Activated naive CD4-positive, alpha-beta T cell treated with anti-CD3 and anti-CD28 coated beads, Interleukin-2, amount 50 U/mL, for 72 hours (primary cell): ENCODE measurements at places on chromosomes 2 and 18. TPM values are rescaled to one million over a fixed set of nuclear protein-coding genes. Genes with fewer than 3 reads are reported as not detected.
A peak's percentile ranks its signal among the peaks of the same experiment; 100 is the strongest.

SPATA3 gene
- 0.84 TPM for total RNA-seq

EMILIN2 gene
- 24.4 TPM for total RNA-seq

CFAP65 gene
- total RNA-seq, result not detected

TRIM43 gene
- not detected for total RNA-seq

OTX1 gene
- not detected for total RNA-seq

PLCL1 gene
- total RNA-seq, result 4.9 TPM

UNC50 gene
- total RNA-seq, result 21.6 TPM

EPG5 gene
- 34.2 TPM for total RNA-seq

C1GALT1C1L gene
- 0.21 TPM for total RNA-seq

RNF144A gene
- total RNA-seq, result 49.3 TPM

ME2 gene
- 117 TPM for total RNA-seq

REEP1 gene
- total RNA-seq, result 0.59 TPM

B4GALT6 gene
- total RNA-seq, result 0.64 TPM

DNA sequence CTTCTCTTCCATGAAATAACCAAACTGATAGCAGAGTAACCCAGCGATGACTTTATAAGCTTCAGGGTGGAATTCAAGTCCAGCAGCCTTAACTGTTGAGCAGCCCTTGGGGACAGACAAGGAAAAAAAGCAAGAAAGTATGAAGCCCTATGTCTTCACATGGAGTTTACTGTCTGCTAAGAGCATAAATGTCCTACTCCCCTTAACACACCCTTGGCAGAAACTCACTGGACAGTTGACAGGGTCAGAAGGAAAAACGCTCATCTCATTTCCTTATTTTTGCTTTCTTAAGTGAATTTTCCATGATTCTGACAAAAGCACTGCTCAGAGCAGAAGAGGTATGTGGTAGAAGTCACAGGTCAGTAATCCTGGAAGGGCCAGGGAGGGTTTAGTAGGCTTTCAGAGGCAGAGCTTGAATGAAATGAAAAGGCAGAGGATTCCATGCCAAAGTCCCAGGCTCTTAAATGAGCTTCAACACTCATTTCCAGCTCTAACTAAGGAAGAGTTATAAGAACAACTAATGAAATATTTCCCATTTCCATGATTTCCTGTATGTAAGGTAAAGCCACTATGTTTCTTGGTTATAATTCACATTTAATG is 683.3 kb upstream of the KLHL29 start:
- no peak for DNase-seq

DNA sequence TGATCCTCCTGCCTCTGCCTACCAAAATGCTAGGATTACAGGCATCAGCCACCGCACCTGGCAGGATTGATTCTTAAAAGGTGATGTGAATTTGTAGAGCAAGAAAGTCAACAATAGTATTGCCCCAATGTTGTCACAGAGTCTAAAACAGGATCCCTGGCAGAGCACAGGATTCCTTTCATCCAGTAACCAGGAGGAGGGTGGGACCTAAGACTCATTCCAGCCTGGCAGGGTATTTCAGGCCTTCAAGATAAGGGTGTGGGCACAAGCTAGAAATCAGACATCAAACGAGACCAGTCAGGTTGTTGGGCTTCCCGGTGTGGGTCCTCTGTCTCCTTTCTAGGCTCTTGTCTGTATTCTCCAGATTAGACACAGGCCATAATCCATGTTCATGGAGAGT is 511.4 kb downstream of the BCL11A start:
- DNase-seq, result no peak

DNA sequence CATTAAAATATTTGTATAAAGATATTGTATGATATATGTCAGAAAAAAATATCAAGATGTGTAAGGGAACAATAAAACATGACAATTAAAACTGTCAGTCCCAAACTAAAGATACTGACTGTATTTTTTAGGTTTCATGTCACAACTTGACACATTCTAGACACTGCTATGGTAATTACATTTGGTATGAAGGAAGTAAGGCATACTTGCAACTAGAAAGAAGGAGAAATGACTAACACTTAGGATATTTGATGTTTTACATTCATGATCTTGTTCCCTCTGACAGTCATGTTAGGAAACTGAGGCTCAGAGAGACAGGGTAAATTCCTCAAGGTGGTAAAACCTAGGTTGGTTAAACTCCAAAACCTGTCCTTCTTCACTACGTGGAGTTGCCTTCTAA is 68.3 kb downstream of the TMEFF2 start:
- no peak for DNase-seq

GRCh38 chr18:21164548-21165095 is 53.0 kb upstream of the ROCK1 start:
- no peak for DNase-seq

DNA sequence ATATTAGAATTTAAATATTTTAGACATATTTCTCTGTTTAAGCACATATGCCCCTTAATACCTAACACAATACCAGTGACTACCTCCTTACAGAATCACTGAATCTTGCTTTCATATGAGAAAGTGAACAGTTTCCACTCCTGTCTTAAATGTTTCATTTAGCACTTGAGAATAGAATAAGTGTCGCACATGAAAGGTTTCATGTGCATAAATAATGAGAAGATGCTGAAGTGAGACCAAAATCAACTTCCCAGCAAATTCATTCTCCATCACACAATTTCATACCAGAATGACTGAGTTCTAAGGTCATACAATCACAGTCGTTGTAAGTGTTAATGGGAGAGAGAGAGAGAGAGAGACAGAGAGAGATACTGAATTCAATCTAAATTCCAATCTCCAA is 51.2 kb downstream of the ATIC start:
- no peak for DNase-seq

GRCh38 chr2:23564615-23564960 is 179.6 kb downstream of the KLHL29 start:
- no peak for DNase-seq

GRCh38 chr2:217868911-217869334 is 133.9 kb downstream of the TNS1 start:
- DNase-seq, result no peak

GRCh38 chr2:138959031-138959430 is 178.8 kb upstream of the NXPH2 start:
- DNase-seq, result no peak

GRCh38 chr2:117745537-117745936 is 69.0 kb upstream of the DDX18 start:
- no peak for DNase-seq

DNA sequence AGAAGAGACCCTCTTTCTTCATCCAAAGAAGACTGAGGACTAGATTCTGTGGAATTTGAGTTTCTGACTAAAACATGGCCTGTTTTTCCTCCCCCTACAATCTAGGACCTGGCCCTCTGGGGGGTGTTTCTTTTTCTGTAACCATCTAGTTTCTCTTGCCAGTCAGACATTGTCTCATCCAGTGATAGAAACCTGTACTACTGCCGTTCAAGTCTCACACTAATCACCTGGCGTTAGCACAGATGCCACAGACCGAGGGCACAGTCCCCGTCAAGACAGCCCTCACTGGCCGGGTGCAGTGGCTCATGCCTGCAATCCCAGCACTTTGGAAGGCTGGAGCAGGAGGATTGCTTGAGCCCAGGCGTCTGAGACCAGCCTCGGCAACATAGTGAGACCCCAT is 126.9 kb upstream of the NDUFV2 start:
- DNase-seq, result no peak

- DNase-seq, result no peak
These were observed 20.1 kb downstream of the GPR35 start for GRCh38 chr2:240645346-240645745.

- DNase-seq, result no peak
These were observed 87.3 kb downstream of the DOCK10 start for GRCh38 chr2:224954980-224955379.

GRCh38 chr18:31610286-31611205 is 18.9 kb downstream of the TTR start:
- no peak for DNase-seq

DNA sequence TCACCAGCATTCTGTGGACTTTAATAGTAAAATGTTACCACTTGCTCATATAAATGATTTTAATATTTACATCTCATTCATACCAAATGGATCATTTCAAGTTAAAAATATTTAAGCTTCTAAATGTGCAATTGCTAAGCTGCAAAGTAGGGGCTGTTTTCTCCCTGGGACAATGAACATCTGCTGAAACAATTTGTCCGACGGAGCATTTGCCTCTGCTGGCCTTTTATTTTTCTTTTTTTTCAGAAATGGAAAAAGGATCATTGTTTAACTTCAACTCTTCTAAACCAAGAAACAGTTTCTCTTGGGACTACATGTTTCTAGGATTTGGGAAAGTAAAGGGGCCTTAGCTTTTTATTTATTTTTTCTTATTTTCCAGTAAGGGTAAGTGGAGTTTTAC is 43.8 kb upstream of the ITPRID2 start:
- no peak for DNase-seq

- DNase-seq, result no peak
These were observed 169.7 kb downstream of the CDCA7 start for GRCh38 chr2:173524256-173524955.

DNA sequence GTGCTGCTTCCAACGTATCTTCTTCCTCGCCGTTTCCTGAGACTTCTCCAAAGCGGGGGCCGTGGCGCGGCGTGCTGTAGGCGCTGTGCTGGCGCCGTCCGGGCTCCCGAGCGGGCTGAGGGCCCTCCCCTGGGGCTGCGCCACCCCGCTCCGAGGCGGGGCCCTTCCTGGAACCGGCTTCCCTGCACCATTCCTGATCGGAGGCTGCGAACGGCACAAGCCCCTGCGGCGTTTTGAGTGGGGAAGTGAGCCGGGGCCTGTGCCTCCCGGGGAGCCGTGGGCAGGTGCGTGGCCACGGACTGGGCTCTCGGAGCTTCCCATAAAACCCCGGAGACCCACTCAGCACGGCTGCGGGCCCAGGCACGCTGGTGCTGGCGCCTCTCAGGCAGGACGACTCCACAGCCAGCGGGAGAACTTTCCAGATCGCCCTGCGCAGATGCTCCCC is 74.7 kb downstream of the PSMG2 start:
- DNase-seq, result no peak

- DNase-seq, result no peak
These were observed 93.6 kb upstream of the NFATC1 start for GRCh38 chr18:79302120-79302519.

- DNase-seq, result no peak
These were observed 121.3 kb upstream of the GULP1 start for GRCh38 chr2:188170356-188170755.

- DNase-seq, result no peak
These were observed 10.2 kb downstream of the NEDD4L start for GRCh38 chr18:58054041-58054781.

DNA sequence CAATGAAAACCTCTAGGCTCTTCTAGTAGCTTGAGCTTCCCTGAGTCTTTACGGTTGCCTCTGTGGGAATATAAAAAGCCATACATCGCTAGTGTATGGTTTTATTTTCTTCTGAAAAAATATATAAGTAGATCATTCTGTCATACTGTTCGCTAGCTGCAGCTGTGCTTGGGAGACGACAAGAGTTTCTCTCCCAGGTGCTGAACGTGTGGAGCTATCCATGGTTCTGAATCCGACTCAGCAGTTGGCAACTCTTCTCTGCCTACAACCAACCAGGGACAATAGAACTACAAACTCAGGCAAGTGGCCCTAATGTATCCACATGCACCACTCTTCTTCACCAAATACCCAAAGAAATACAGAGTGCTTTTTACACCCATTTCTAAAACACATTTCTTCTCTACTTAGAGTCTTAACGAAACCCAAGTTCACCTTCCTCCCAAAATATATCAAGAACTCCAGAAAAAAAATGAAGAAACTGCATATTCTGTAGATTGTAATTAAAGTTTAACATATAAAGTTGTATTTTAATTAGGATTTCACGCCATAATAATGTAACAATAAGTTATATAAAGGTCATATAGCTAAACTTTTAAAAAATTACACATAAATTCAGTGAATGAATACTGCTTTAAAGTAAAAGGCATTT is 2.2 kb upstream of the KCNH7 start:
- peak; percentile 33 for DNase-seq

GRCh38 chr18:62328586-62329525 is 3.7 kb downstream of the TNFRSF11A start:
- DNase-seq, result no peak

DNA sequence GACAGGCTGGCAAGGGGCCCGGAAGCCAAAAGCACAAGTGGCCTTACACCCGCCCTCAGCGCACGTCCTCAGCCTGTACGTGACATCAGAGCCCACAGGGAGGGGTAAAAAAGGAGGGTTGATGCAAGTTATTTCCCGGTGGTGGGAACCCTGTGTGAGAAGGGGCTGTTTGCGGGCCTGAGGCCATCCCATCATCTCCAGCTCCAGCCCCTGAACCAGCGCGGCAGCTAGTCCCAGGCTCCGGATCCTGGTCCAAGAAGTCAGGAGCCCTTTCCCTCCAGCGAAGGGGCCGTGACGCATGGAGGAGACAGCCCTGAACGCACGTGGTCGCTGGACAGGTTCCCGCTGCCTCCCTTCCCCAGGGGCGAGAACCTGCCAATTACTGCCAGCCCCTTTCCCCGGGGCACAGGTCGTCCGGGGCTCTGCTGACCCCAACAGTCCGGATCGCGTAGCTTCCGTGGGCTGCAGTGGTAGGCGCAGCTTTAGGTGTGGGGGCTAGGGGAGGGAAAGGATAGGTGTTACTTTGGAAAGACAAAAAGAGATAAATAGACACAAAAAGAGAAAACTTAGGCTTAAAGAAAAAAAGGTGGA is 1.3 kb upstream of the LRP2 start:
- DNase-seq, result peak; percentile 54

DNA sequence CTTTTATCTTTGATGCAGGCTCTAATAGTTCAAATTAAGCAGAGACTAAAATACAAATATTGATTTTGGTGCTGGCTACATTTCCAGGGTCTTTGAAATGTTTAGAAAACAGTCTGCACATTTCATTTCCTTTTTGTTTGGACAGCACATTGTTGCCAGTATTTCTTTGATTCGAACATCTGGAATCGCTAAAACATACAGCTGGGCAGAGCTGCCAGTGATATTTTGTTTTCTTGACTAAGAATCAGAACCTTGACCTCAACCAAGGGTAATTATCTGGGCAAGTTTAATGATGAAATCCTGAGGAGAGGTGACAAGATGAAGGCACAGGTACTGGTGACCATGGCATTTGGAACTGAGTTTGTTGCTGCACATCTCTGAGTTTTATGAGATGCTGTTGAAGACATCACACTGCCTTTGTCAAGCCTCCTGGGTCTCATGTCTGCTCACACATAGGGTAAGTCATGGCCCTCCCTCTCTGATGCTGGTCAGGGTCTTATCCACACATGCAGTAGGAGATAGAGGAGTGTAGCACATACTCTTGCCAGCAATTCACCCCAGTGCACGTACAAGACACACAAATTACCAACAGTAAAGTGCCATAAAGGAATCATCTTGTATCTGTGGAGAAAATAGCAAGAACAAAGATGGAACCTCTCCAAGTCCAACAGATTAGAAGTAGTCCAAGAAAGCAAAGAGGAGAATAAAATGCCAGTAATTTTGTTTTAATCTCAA is 391.9 kb downstream of the RND3 start:
- no peak for DNase-seq

- DNase-seq, result no peak
These were observed 143.0 kb upstream of the SLC1A4 start for GRCh38 chr2:64846177-64846576.
